ENCODE measurements at places on chromosomes 12 and 14.

- no peak for DNase-seq
Observed at GRCh38 chr14:50944647-50945413, 547 bp upstream of the PYGL start.

DNA sequence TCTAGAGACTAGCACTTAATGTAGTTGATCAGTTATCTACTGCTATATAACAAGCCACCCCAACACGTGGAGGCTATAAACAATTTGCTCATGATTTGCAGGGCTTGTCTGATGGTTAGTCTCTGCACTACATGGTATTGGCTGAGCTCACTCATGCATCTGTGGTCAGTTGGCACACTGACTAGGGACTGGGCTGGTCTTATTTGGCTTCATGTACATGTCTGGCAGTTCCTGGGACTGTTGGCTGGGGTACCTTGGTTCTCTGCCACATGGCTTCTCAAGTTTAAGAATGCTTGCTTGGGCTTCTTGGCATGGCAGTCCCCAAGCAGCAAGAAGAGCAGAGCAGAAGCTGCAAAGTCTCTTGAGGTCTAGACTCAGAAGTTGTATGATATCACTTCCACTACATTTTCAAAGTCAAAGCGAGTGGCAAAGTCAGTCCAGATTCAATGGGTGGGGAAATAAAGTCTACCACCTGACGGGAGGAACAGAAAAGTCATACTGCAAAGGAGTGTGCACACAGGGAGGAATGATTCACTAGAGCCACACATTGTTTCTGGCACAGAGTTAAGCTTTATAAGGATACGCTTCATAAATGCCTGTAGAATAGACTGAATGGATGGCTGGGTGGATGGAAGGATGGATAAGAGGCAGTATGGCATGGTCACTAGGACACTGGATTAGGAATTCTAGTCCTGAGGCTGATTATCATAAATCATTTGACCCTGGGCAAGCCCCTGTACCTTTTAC is 44.8 kb upstream of the PTHLH start:
- no peak for DNase-seq

- DNase-seq = no peak
Observed at GRCh38 chr14:55277972-55278740, 6.9 kb downstream of the FBXO34 start.

DNA sequence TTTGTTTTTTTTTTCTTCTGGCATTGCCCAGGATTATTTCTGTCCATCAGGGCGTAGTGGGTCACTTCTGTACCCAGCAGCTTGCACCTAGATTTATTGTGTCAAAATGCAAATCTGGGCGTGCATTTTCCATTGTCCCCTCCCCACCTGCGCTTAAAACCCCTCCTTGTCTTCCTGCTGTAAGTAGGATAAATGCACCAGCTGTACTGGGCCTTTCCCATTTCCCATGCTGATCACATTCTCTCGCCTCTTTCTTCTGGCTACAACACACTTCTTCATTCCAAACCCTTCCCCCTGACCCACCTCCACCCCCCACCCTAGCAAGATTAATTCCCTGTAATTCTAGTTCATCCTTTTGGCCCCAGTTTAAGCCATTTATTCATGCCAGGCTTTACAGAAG is 128.0 kb downstream of the ETV6 start:
- DNase-seq = no peak

GRCh38 chr12:3881281-3881950 is 8.2 kb upstream of the PARP11 start:
- DNase-seq = no peak

DNA sequence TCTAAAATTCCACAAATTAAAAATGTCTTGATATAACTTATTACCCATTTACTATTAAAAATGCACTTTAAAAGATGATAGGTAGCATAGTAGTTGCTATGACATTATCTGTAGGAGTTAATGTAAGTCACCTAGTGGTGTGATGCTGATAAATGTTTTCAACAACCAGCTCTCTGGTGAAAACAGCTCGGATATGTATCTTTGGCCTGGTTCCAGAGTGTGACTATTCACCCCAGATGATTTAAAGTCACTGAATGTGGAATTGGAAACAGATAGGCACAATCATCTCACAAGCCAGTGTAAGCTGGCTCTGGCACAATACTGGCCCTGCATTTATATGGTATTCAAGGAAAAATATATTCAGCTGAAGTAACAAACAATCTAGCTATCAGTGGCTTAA is 9.2 kb upstream of the CCDC196 start:
- no peak for DNase-seq

DNA sequence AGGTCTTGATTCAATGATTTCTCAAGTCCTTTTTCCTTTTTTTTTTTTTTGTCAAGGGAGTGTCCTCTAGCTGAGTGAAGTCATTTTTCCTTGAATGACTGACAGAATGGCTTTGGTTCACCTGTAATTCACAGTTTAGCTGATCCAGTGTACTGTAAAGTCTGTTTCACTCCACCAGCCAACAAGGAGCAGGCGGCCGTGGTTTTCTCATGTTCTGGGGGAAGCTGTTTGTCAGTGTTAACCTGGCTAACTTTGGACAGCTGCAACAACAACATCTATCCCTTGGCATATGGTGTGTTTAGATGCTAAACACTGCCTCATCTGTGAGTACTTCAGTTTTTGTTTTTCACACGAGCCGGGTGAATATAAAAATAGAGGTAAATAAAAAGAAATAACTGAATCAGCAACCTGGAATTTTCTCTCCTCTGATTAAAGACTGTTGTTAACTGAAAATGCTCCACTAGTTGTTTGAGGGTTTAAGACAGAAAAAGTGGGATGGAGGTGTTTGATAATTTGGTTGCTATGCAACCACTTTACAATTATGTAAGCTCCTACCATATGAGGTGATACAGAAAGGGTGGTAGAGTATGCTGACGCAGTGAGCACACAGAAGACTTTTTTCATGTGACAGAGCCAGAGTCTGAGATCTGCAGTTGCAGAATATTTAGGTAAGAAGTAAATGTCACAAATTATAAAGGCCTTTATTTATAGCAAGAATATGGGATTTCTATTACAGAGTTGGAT is 50.3 kb upstream of the SLC2A13 start:
- DNase-seq = no peak

DNA sequence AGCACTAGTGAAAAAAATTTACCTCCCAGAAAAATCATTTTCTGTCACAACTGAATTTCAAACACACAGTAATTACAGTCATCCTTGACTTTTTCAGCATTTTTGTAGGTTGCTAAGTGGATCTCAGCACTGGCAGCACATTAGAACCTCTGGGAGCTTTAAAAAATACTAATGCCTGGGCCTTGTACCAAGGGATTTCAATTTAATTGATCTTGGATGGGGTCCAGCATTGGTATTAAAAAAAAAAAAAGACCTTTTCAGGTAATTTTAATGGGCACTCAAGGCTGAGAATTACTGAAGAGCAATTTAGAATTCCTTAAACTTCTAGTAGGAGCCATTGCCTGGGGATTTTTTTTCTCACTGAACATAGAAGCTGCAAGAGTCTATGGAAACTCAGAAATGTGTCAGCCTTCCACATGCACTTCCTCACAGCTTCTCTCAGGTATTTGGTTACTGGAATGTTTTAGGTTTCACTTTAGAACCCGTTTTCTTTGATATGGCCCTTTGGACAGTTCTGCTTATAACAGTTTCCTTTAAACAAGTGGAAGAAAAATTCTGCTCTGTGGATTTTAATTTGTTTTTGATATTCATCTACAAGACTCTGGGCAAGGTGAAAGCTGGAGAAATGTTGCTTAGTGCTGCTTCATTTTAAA is 88.5 kb upstream of the DACT1 start:
- DNase-seq = no peak

GRCh38 chr12:71085575-71085974 is 72.2 kb downstream of the TSPAN8 start:
- no peak for DNase-seq

DNA sequence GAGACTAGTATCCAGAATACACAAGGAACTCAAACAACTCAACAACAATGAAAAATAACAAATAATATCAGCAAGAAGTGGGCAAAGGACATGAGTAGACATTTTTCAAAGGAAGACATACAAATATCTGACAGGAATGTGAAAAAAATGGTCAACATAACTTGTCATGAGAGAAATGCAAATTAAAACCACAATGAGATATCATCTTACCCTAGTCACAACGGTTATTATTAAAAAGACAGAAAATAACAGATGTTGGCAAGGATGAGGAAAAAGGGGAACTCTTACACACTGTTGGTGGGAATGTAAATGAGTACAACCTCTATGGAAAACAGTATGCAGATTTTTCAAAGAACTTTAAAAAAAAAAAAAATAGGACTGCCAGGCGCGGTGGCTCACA is 20.4 kb downstream of the VWF start:
- no peak for DNase-seq

DNA sequence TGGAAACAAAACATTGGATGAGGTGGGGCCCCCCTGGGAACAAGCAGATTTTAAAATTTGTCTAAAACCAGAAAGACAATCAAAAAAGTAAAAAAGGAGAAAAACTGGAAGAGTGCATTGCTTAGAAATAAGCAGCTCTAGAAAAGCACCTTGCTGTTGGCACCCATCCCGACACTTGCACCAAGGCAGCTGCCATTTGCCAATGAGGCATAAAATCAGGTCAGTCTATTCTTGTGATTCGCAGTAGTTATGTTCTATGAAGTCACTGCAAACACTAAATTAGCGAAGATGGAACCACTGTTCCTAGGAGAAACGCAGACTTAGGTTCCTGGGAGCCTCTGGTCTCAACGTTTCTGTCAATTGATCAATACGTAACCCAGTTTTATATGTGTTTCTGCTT is 16.2 kb downstream of the VPS33A start:
- no peak for DNase-seq

DNA sequence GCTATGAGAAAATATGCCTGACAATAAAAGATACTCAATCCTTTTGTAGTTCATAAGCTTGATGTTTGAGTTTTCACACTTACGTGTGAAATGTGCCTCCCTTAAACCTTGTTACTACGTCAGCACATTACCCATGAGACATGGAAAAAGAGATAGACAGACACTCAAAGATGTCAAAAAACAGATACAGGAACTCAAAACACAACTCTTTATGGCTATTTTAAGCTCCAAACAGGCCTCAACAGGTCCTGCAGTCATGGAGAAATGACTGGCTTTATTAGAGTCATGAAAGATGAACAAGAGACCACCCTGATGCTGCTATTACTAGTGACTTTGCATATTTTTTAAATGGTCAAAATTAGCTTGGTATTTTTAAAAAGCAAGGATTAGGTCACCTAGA is 184.5 kb downstream of the MON2 start:
- DNase-seq = no peak

- DNase-seq = peak; percentile 14
Observed at GRCh38 chr14:22047115-22047514, 373.5 kb upstream of the OR4E1 start.

- no peak for DNase-seq
Observed at GRCh38 chr12:19220205-19220604, 90.7 kb downstream of the PLEKHA5 start.

GRCh38 chr14:90981636-90982035 is 78.8 kb downstream of the RPS6KA5 start:
- DNase-seq = no peak

DNA sequence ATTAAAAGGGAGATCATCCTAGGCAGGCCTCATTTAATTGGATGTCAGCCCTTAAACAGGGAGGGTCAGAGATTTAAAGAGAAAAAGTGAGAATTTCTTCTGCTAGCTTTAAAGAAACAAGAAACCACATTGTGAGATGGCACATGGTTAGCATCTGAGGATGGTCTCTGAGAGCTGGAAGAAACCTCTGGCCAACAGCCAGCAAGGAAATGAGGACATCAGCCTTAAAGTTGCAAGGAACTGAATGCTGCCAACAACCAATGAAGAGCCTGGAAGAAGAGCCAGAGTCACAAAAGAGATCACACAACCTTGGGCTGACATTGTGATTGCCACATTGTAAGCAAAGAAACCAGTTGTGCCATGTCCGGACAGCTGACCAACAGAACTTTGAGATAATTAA is 17.5 kb upstream of the FAR2 start:
- DNase-seq = no peak

DNA sequence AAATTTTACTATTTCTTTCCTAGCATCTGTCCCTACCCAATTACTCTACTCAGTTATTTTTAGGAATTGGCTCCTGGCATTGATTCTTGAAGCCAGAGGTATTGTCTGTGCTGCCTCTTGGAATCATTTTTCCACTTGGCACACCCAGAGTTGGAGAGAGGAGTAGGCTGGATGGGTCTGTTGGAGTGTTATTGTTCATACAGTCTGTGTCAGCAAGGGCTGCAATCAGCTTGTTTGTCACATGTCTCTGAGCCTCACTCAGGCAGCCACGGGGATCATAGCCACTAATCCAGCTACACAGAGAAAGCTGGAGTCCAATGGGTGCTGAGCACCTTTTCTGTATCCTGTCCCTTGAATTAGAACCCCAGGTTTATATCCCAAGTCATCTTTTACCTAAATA is 176.0 kb upstream of the DYRK2 start:
- no peak for DNase-seq

GRCh38 chr14:81516986-81517797 is 16.5 kb downstream of the SEL1L start:
- DNase-seq = no peak

GRCh38 chr12:109995361-109995685 is 845 bp downstream of the GIT2 start:
- DNase-seq = no peak

- no peak for DNase-seq
Observed at GRCh38 chr12:52452101-52452500, at the start of gene KRT6B. KRT6B (minus strand) TSS chr12:52452146; CDS start chr12:52452078, 68 bp downstream.

DNA sequence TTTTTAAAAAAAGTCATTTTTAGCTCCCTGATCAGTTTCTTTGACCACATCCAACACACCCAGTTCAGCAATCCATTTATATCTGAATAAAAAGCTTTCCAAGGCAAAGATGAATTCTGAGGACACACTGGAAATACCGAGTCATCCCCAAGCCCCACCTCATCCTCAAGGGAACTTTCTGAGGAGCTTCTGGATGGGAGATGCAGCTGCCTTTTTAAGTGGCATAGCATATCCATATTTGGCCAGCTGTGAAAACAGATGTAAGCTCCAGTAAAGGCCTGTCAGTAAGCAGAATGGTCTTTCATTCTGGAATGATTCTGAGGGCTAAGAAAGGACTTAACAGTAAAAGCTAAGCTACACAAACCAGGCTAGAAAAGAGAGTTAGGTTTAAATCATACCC is 18.4 kb downstream of the ZFYVE1 start:
- DNase-seq = no peak

GRCh38 chr12:6766651-6767349 is 637 bp downstream of the PTMS start:
- no peak for DNase-seq

DNA sequence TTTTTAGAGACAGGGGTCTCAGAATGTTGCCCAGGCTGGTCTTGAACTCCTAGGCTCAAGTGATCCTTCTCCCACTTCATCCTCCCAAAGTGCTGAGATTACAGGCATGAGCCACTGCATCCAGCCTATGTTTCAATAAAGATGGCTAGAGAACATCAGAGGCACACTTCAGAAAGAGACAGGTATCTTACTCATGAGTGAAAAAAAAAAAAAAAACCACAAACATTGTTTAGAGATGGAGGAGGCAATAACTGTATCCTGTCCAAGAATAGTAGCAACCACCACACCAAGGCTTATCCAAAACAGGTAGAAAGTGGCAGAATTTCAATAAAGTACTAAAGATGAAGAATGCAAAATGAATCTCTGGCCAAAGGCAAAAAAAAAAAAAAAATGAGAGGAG is 30.3 kb downstream of the EEA1 start:
- no peak for DNase-seq
